Stimulated activated CD4-positive, alpha-beta T cell treated with anti-CD3 and anti-CD28 coated beads, Interleukin-1b, Interleukin-23, amount 100 ng/mL, for 48 hours (primary cell): ENCODE measurements at places on chromosomes 16 and 17.

GRCh38 chr16:86410081-86410480 is 100.2 kb upstream of the FOXF1 start:
- DNase-seq, result no peak

DNA sequence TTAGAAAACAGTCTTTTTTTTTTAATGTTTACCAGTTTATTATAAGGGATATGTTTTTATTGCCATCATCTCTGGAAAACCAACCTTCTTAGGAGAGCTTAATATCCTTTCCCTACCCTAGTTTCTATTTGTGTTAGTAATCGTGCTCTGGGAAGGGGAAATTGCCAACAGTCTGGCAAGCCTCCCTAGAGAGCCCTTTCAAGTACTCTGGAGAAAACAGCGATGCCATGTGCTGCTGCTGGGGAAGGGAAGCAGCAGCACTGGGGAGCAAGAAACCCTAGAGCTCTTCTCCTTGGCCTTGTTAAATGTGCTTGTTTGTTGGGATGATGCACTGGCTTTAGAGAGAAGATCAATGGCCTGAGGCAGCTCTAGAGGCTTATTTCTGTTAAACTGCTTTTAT is 10.3 kb downstream of the RETREG3 start:
- no peak for DNase-seq

DNA sequence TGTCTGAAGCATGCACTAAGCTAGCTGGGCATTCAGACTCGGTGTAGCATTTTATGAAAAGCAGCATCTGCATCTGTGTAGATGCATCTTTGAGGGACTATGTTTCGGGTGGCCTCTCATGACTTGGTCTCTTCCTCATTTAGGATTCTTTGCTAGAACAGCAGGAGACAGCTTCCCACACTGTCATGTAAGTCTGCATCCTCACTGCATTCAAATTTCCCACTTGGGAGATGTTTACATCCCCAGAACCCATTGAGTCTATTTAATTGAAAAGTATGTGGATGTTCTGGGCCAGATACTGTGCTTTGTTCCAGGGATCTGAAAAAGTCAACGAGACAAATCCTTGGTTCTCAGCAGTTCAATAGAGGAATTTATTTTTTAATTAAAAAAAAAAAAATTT is 198.6 kb upstream of the EEF2KMT start:
- DNase-seq, result no peak

DNA sequence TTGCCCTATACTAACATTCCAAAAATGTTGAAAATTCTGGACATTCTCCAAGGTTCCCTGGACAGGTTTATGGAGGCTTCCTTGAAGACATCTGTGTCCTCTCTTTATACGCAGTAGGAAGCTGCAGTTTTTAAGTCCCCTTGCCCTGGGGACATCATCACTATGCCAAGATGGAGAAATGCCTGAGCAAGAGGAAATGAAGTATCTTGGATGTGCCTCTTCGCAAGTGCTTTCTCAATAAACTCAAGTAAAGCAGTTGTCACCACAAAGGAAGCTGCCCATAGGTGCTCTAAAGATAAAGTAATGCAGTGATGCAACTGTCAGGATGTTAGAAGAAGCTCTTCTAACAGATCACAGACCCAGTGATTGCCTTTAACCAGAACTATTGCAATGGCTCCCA is 71.0 kb downstream of the CDYL2 start:
- DNase-seq, result no peak

- DNase-seq, result peak; percentile 46
Observed at GRCh38 chr17:77332981-77333685, 192.4 kb downstream of the SEC14L1 start.

DNA sequence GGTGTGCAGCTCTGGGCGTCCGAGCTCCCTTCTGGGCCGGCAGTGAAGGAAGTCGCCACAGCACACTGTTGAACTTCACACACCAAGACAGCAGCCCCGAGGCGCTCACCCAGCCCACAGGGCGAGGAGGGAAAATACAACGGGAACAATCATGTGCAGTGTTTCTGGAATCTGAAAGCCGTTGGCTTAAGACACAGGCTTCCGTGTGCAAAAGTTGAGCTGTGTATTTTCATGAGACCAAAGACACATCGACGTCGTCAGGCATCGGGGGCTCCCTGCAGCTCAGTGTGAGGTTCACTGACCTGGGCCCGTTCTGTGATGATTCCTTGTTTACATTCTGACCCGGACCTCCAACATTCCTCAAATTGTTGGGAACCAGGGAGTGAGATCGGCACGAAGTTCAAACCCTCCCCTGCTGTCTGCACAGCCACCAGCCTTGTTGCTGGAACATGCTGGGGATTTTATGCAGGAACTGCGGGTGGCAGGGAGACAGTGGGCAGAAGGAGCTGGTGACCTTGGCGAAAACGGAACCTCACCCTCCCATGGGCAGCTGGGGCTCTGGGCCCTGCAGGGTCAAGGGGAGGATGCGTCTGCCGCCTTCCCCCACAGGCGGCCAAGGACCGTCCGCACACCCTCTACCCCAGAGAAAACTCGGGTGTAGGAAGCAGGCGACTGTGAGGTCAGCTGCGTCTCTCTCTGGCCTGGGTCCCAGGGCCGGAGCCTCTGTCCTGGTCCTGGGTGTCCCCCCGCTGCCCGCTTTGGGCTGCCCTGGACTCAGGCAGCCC is 72.2 kb downstream of the METRNL start:
- DNase-seq, result no peak

GRCh38 chr17:26963163-26963503 is 330.8 kb upstream of the WSB1 start:
- no peak for DNase-seq

DNA sequence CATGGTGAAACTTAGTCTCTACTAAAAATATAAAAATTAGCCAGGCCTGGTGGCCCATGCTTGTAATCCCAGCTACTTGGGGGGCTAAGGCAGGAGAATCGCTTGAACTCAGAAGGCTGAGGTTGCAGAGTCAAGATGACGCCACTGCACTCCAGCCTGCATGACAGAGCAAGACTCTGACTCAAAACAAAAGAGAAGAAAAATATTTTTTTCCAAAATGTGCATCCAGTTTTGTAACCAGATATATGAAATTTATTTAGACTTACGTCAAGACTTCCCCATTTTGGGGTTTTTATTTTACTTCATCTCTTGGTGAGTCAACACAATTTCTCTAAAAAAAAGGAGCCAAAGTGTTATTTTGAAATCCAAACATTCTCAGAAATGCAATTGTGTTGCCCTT is 5.5 kb upstream of the TM4SF5 start:
- no peak for DNase-seq

GRCh38 chr16:83835586-83836566 is 28.1 kb downstream of the HSBP1 start:
- no peak for DNase-seq

DNA sequence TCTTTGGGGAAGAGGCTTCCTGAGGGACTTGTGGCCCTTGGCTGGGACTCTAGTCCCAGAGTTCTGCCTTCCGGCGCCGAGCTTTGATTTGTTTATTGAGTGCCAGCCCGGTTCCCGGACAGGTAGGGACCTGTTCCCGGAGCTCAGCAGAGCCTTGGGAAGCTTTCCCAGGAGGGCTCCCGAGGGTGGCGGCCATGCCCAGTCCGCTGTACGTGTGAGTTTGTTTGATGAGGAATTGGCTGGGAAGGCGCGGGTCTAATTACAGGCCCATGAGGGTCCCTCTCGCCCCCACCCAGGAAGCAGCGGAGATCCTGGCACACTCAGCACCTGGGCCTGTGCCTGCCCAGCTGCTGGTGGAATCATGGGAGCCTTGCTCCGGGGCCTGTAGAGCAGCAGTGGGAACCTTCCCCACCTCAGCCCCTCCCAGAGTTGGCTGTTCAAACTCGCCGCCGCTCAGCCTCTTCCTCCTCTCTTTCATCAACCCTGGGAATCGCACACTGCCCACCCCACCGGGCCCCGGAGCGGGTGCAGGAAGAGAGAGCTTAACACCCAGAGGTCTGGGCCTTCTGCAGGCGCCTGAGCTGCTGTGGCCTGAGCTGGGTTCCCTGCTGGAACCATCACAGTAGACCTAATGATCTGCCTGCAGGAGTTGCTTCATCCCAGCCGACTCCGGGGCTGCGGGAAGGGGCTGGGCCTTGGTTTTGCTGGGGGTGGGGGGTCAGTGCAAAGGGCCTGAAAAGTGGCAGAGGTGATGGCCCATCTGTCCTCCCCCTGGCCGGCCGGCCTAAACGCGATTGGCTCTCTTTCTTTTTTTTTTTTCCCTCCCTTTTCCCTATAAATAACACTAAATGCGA is 313.7 kb downstream of the SEC14L1 start:
- no peak for DNase-seq

- no peak for DNase-seq
Observed at GRCh38 chr16:49055824-49056545, 225.7 kb downstream of the CBLN1 start.
